ENCODE measurements at places on chromosomes 2 and 18.

DNA sequence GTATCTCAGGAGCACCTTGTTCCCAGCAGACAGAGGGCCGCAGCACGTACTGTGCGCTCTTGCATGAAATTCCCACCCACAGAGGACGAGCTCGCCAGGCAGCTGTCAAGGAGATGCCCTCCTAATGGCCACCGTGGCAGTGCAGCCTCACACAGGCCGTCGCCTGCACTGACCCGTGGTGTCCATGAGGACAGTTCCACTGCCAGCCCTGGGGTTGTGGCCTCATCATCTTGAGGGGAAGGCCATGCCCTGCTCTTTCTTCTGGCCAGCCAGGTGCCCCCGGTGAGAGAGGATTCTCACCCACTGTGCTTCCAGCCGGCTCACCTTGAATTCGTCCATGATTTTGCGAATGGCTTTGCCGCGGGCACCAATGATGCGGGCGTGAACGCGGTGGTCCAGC, 42.0 kb downstream of the ANO7 start:
- no peak for DNase-seq

GRCh38 chr2:202695166-202695565, 60.4 kb downstream of the FAM117B start:
- no peak for DNase-seq

GRCh38 chr18:13565228-13565627, 161.1 kb downstream of the FAM210A start:
- no peak for DNase-seq

- DNase-seq, result no peak
Measured at GRCh38 chr18:63317556-63317946, 2.0 kb downstream of the BCL2 start.

GRCh38 chr18:21179590-21180220, 62.3 kb upstream of the GREB1L start:
- DNase-seq, result peak; percentile 23

DNA sequence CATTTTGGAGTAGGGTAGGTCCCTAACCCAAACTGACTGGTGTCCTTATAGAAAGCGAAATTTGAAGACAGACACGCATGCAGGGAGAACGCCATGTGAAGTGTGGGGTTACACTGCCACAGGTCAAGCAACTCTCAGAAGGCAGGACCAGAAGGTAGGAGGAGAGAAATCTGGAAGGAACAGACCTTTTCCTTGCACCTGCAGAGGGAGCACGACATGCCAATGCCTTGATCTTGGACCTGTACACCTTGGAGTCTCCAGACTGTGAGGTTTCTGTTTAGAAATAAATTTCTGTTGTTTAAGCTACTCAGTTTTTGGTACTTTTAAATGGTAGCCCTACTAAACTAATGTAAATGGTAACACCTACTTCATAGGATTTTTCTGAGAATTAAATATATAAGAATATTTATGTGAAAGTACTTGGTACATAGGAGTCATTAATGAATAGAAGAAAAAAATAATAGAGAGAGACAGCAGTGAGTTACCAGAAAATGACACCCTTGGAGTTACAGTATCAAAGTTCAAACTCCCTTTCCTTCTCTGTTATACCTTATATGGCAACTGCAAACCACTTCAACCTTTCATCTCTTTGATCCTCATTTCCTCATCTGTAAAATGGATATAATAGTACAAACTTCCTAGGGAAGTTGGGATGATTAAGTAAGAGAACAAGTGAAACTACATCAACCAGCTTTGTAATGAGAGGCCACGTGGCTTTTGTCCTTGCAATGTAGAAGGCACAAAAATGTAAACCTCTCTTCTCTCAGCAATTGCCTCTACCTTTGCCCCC, 184.9 kb upstream of the PARD3B start:
- DNase-seq, result no peak

DNA sequence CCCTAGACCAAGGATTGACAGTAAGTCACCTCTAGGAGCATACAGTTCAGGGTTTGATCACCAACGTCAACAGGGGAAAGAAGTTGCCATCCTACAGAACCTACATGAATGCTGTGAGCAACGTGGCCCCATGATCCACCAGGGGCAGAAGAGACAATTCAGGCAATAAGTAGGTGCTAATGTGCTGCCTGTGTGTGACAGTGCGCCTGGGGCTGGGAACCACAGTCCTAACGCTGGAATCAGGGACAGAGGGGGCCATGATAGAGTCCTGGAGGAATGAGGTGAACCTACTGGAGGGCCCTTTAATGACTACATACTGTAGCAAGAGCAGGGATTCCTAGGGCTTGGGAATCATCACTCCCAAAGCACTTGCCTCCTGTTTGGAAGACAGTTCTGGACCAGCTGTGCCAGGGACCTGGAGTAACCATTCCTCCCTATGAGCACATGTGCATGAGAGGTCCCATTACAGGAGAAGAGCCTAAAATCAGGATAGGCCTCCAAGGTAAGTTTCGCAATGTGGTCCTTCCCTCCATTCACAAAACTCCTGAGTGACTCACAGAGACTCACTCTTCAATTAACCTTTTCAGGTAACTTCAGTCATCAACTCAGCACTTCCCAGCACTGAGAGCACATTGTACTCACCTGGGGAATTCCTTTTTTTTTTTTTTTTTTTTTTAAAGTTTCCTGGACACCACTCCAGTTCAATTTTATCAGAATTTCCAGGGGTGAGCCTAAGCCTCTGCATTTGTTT, 214.0 kb downstream of the TMEM163 start:
- DNase-seq, result no peak

- DNase-seq, result no peak
Measured at GRCh38 chr2:235026649-235027557, 75.1 kb downstream of the SH3BP4 start.

GRCh38 chr2:188569431-188570165, 277.9 kb downstream of the GULP1 start:
- no peak for DNase-seq

GRCh38 chr2:67650291-67651133, 253.4 kb downstream of the ETAA1 start:
- no peak for DNase-seq

GRCh38 chr2:199378948-199379650, 78.6 kb downstream of the SATB2 start:
- DNase-seq, result no peak

DNA sequence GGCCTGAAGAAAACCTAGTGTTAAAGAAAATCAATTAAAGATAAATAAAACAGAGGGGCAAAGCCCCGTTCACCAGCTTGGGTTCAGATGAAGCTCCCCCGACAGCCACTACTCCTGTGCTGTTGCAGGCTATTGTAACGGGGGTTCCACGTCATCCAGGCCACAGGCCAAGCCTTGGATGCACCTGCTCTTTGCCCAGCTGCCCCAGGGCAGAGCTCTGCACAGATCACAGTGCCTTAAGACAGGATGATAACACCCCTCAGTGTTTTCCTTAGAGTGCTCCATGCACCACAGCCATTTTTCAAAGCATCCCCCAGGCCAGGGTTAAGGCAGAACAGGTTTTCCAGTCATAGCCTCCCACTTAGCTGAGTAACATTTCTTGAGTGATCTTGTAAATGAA, 32.0 kb downstream of the FASTKD2 start:
- no peak for DNase-seq

DNA sequence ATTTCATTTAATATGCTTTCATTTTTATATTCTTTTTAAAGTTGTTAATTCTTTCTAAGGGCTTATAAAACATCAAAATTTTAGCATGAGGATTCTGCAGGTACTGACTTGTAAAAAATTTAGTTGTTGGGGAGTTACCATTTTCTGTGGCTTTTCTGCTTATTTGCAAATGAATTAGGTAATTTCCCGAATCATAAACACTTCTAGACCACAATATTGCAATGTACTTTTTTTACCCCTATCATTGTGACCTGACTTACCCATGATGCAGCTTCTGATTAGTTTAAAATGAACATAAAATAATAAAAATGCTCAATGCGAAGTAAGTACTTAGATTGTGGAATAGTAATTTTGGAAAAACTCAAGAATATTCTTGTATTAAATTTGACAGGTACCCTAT, 11.4 kb downstream of the ARL6IP6 start:
- no peak for DNase-seq

- no peak for DNase-seq
Measured at GRCh38 chr2:15606481-15607441, 15.1 kb downstream of the DDX1 start.

- DNase-seq, result no peak
Measured at GRCh38 chr2:95054016-95054415, 28.5 kb downstream of the MAL start.

DNA sequence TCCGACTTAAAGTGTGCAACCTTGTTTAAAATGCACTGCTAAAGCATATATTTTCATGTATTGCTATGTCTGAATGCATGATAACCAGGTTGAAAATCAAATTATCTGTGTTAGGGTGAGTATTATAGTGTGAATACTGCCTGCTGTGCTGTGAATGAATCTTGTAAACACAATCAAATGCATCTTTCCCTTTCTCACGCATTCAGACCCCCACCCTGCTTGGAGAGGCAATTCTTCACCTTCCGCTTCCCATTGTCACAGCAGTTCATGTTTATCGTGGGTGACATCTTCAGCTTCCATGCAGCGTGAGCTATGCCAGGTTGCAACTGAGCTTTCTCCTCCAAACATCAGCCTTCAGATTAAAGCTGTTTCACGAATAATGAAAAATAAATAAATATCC, 418.0 kb downstream of the MEIS1 start:
- DNase-seq, result no peak

- DNase-seq, result no peak
Measured at GRCh38 chr2:191115804-191116203, 35.0 kb downstream of the STAT4 start.

DNA sequence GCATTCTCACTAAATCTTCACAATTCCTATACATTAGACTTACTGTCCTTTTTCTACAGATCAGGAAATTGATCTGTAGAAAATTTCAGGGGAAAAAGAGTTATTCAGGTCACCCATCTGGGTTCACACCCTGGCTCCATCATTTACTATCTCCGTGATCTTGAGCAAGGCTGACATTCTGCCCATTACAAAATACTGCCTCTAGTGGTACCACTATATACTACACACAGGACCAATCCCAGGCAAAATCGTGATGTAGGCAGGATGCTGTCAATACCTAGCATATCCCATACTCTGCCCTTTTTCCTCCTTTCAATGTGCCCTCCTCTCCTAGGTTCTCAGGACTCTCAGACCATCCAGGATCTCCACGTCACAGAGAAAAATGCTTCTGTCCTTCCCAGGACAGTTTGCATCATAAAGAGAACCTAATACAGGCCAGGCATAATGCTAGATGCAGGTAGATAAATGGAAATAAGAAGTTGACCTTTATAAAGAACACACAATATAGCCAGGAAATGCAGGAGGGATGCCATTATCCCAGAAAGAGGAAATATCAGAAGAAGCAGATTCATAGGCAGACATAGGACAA, 101.9 kb downstream of the CDH20 start:
- DNase-seq, result no peak

- DNase-seq, result no peak
Measured at GRCh38 chr2:39413063-39413737, 23.9 kb downstream of the MAP4K3 start.

DNA sequence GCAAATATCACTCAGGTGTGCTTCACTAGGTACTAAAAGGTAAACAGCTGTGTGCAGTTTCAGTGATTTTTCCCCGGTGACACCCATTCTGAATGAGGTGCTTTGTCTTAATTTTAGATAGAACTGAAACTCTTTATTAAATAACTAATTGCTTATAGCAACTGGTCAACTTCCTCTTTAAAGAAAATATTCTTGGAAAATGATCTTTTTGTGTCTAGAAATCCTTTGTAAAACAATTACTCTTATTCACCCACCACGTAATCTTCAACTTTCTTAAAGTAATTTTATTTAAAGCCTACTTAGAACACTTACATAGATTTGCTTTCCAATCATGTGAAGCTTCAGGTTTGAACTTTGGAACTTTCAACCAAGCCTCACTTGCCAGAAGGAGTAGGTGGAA, 57.9 kb upstream of the RMDN2 start:
- no peak for DNase-seq

GRCh38 chr2:8538931-8539621, 142.8 kb upstream of the ID2 start:
- DNase-seq, result no peak

DNA sequence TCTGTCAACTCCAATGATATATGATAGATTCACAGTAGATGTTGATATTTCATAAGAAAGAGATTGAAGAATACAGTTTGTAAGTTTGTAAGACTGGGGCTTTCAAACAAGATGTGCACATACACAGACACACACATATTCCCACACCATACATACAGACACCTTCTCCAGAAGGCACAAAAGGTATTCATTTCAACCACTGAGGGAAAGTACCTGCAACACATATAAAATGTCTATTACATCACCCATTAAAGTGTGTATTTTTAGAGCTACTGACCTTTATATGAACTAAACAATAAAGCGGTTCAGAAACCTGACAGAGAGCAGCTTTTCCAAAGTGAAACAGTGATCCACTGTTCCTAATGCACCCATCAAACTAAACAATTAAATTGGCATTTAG, 53.3 kb downstream of the CCDC148 start:
- DNase-seq, result no peak

DNA sequence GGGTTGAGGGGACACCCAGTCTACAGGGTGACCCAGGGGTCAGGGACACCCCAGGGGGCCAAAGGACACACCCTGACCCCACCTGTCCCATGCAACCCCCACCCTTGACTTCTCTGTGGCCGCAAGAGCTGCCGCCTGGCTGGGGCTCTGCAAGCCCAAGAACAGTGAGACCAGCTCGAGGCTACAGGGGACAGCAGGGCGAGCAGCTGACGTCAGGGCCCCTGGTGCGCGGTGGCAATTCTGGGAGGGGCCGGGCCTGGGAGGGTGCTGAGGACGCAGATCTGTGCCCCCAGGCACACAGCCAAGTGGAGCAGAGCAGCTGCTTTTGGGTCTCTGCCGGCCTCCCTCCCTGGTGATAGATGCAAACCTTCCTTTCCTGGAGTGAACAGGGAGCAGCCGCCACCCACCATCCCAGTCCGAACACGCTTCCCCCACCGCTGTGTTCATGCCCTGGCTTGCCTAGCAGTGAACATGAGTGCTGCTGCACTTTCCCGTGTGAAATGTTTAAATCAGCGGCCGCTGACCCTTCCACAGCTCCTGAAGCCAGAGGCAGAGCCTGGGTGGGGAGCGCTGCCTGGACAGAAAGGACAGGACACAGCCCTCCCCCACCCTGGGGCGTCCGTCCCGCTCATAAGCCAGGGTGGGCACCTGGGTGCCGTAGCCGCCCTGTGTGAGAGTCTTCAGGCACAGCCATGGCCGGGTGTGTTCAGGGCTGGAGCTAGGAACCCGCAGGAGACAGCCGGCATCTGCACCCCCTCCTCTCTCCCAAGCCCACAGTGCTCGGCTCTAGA, 46.9 kb downstream of the SLC66A2 start:
- DNase-seq, result no peak

GRCh38 chr18:4908328-4908727, 288.7 kb downstream of the AKAIN1 start:
- DNase-seq, result no peak

- DNase-seq, result no peak
Measured at GRCh38 chr2:198055716-198056115, 251.3 kb downstream of the PLCL1 start.

- DNase-seq, result no peak
Measured at GRCh38 chr2:120884472-120885290, 149.0 kb downstream of the GLI2 start.
